Memory B cell (primary cell): ENCODE measurements at places on chromosomes 5 and 9.

GRCh38 chr9:76916231-76916630, 10.3 kb upstream of the PRUNE2 start:
- no peak for DNase-seq
- no peaks in the 10 kb centered on the region for H3K36me3 ChIP-seq
- H3K4me1 ChIP-seq = no peaks in the 10 kb centered on the region
- H3K4me3 ChIP-seq = no peak overlapping the region

DNA sequence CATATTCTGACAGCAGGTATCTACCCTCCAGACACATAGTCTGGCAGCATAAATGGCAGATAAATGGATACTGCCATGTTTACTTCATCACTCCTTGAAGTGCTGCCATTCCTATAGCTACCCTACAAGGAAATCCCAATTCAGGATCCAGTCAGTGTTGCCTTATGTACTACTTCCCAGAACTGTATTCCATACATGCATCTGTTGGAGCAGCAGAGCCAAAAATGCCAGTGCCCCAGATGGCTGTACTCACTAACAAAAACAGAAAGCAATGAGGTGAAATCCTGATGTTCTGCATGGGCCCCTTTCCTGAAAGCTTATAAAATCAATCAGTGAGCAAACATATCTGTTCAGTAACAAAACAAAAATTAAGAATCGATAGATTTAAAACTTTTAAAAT, 490.0 kb upstream of the COX7C start:
- H3K27ac ChIP-seq = no peak overlapping the region
- no peak overlapping the region for H3K4me3 ChIP-seq
- H3K27me3 ChIP-seq = peaks cover 2% of the 10 kb centered on the region

GRCh38 chr5:113255579-113256386, 179.0 kb downstream of the TSSK1B start:
- no peak overlapping the region for H3K4me3 ChIP-seq
- H3K36me3 ChIP-seq = no peaks in the 10 kb centered on the region
- no peaks in the 10 kb centered on the region for H3K4me1 ChIP-seq
- no peak overlapping the region for H3K27ac ChIP-seq
- peaks cover 15% of the 10 kb centered on the region for H3K27me3 ChIP-seq

DNA sequence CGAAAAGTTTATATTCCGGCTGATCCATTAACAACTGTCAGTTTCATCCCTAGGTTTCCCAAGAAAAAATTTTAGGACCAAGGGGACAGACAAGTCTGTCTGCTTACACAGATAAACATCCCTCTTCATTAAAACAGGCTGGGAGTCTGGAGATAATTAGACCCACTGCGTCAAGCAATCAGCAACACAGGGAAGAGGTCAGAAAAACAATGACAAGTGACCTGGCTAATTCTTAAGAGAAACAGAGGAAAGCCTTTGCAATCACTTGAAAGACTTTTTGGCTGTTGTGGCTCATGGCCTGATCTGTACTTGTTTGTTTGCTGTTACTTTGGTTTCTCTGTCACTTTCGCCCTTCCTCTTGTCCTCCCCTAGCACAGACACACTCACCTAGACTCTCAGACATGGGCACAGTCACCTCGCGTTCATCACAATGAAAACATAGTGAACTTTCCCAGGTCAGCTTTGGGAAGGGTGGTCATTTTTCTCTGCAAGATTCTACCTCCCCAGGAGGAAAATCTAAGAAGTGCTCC, 2.9 kb upstream of the CCDC192 start:
- no peaks in the 10 kb centered on the region for H3K36me3 ChIP-seq
- H3K4me1 ChIP-seq = no peaks in the 10 kb centered on the region
- H3K4me3 ChIP-seq = no peak overlapping the region
- H3K27me3 ChIP-seq = peaks cover 2% of the 10 kb centered on the region
- DNase-seq = no peak

GRCh38 chr9:1998111-1998510, 17.0 kb upstream of the SMARCA2 start:
- no peak for DNase-seq
- peaks cover 2% of the 10 kb centered on the region for H3K27me3 ChIP-seq
- no peak overlapping the region for H3K27ac ChIP-seq
- no peaks in the 10 kb centered on the region for H3K36me3 ChIP-seq

- H3K4me3 ChIP-seq = no peak overlapping the region
- no peak overlapping the region for H3K27ac ChIP-seq
- H3K4me1 ChIP-seq = no peaks in the 10 kb centered on the region
- peaks cover 4% of the 10 kb centered on the region for H3K27me3 ChIP-seq
- H3K36me3 ChIP-seq = no peaks in the 10 kb centered on the region
- DNase-seq = no peak
These were observed 294.8 kb upstream of the KIF2A start for GRCh38 chr5:62011089-62011664.

DNA sequence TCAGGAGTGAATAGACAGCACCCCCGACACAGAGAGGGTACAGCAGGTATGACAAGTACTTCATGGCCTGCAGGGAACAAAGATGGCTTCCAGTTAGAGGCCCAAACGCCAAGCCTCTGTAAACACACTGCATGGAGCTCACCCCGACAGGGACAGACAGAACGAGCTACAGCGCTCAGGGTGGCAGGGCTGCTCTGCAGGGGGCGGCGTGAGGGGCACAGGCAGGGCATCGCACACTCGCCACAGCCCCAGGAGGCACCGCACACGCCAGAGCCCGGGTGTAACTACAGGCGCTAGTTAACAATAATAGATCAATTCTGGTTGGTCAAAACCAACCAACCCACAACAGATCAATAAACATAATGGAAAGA, 21.1 kb downstream of the CLPTM1L start:
- DNase-seq = no peak
- H3K36me3 ChIP-seq = peaks cover 39% of the 10 kb centered on the region
- H3K27ac ChIP-seq = no peak overlapping the region
- no peak overlapping the region for H3K4me3 ChIP-seq
- peaks cover 23% of the 10 kb centered on the region for H3K4me1 ChIP-seq

DNA sequence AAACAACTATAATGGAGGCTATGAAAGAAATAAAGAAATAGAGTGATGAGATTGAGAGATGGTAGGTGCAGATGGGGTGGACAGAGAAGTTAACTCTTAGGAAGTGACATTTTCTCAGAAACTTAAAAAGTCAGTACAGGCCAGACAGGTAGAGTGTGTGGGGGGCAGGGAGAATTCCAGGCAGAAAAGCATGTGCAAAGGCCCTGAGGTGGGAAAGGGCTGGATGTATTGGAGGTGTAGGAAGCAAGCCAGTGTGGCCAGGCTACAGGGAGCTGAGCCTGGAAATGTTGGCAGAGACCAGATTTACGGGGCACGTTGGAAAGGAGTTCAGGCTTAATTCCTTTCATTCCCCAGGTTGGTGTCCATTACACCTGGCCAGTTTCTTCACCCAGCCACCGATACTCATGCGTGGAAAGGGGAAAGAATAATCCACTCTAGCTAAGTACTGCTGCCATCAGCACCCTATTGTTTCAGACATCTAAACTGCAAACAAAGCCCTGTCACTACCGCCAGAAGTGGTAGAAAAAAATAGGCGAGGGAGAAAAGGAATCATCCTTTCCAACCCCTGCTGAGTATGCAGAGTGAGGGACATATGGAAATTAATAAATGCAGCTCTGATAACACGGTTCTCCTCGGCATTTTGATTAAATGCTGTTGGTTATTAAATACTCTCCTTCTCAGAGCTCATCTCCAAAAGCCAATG, 116.8 kb upstream of the GPR151 start:
- no peak for DNase-seq
- H3K36me3 ChIP-seq = no peaks in the 10 kb centered on the region
- H3K27ac ChIP-seq = no peak overlapping the region
- peaks cover 4% of the 10 kb centered on the region for H3K27me3 ChIP-seq

DNA sequence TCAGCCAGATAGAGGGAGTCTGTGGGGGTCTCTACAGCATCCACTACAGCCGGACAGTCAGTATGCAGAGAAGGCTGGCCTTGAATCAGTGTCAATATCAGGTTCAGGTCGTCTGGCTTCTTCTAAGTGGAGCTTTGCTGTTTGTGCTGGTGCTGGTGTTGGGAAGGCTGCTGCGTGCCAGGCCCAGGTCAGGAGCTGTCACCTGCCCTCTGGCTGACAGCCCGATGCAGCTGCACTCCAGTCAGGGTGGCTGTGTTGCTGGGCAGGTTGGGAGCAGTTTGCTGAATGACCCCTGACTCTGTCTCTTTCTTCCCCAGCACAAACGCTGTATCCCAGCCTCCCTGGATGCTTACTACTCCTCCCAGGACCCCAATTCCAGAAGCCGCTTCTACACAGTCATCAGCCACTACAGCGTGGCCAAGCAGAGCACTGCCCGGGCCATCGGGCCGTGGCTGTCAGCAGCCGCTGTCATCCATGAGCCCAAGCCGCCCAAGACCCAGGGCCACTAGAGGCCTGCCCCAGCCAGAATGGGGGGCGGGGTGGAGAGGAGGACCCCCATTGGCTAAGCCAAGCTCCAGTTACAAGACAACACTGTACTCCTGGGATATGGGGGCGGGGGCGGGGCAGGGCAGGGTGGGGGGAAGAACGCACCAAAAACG, 61.6 kb downstream of the NSG2 start:
- peaks cover 6% of the 10 kb centered on the region for H3K27me3 ChIP-seq
- no peak for DNase-seq
- H3K4me1 ChIP-seq = no peaks in the 10 kb centered on the region
- H3K4me3 ChIP-seq = no peak overlapping the region
- no peaks in the 10 kb centered on the region for H3K36me3 ChIP-seq
